ENCODE measurements at places on chromosomes 7 and 10.

- no peak for DNase-seq
Measured at GRCh38 chr7:15245831-15246230, 316.0 kb downstream of the AGMO start.

DNA sequence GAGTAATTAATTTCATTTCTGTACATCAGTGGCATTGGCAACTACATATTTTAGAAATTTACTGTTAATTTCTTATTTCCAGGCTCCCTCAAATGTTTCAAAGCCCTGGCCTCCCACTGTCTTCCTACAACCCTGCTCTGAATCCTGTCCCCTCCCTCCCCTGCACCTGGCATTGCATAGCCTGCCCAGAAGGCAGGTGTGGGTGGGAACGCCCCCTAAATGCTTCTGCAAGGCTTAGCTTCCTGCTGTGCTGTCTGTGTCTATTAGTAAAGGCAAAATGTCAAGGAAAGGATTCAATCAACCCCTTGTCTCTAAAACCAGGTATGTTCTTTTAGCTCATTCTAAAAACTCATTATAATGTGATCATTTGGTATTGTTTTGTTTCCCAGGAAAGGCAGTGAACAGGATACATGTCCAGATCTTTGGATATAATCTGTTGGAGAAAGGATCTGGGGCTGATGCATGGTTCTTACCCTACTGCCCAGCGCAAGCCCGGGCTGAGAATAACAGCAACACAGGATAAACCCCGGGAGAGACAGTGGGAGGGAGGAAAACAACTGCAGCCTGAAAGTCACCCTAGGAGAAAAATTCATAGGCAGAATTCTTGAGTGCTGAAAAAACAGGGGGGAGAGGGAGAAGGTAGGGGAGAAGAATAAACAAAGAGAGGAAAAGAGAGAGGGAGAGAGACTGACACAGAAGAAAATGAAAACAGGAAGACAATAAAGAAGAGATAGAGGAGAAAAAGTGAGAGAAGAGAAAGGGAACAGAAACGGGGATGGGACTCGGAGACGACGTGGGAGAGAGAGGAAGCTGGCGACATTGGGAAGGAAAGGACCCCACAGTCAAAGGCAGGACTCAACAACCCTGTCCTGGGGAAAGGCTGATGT lies 589 bp downstream of the ZNF488 start:
- DNase-seq = no peak

DNA sequence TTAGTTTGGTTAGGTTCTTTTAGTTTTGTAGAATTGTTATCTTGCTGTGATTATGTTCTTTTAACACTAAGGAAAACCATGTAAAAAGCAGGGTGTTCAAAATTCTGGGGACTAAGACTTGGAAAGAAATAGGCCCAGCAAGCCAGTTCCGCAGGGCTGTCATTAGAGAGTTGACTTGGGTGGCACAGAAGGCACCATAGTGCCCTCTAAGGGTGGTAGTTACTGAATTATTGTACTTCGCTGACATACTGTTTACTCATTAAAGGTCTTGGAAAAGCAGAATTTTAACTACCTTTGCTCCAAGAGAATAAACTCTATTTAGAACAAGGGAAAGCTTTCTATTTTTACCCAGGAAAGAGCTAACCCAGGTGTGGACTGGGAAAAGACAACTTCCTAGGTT lies 86.5 kb downstream of the OTUD1 start:
- no peak for DNase-seq

DNA sequence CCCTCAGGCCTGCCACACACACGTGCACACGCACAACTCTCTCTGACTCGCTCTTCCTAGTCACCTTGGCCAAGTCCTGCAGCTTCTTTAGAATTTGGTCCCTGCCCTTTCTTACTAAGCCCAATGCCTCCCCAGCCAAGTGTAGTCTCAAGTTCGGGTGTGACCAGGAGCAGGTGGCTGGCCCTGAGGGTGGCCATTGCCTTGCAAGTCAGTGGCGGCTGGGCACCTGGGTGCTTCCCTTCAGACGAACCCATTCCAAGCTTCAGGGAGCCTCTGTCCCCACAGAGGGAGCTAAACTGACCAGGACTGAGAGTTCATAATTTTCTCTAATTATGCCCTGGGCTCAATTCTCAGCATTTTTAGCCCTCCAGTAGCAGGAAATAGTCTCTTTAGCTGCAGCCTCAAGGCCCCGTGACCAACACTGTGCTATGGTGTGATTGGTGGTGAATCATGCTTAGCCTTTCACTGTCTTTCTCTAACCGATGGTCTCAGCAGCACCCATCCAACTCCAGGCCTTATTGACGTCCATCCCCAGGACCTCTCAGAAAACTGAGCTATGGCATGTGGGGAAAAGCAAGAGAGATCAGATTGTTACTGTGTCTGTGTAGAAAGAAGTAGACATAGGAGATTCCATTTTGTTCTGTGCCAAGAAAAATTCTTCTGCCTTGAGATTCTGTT lies 34.7 kb upstream of the FXYD4 start:
- DNase-seq = no peak

DNA sequence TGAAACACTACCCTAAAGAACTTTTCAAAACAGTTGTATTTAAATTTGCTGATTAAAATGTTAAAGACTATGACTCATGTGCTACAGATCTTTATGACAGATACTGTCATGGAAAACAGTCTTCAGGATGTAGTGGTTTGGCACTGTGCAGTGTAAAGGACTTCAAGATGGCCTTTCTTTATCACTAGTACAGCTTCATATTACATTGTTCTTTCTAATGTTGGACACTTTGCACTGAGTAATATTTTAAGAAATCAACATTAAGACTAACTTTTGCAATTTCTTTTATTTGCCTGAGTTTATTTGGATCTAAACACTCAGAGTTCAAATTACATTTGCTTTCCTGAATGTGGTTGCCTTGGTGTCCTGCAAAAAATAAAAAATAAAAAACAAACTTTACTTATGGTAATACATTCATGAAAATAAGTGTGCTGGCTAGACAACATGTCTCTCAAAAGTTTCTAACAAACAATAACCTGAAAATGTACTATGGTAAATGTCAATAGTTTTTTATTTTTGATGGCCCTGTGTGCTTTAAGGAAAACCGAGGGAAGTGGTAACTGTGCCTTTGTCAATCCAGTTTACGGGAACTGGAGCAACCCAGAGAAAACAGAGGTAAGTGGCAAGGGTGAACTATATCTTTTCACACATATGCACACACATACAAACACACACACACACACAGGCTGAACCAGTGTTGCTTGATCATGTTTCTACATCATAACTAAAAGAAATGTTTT lies 85.9 kb upstream of the PLXDC2 start:
- no peak for DNase-seq

- no peak for DNase-seq
Measured at GRCh38 chr7:154568346-154568745, 434.6 kb downstream of the PAXIP1 start.

DNA sequence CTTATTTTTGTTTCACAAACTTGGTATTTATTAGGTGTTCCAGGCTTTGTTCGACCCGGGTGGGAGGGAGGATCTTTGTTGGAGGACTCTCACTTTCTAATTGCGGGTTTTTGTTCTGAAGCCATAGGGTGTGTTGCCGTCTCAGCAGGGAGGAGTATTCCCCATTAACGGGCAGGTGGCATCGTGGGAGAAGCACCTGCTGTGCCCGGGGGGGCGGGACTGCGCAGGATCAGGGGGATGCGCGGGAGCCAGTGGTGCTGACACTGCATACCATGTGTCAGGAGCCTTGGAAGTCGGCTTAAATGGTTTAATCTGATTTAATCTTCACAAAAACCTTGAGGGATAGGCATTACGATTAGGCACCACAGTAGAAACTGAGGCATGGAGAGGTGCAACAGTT lies 113.0 kb downstream of the MGMT start:
- DNase-seq = no peak

- DNase-seq = no peak
Measured at GRCh38 chr10:79383974-79384606, 36.8 kb downstream of the PPIF start.

DNA sequence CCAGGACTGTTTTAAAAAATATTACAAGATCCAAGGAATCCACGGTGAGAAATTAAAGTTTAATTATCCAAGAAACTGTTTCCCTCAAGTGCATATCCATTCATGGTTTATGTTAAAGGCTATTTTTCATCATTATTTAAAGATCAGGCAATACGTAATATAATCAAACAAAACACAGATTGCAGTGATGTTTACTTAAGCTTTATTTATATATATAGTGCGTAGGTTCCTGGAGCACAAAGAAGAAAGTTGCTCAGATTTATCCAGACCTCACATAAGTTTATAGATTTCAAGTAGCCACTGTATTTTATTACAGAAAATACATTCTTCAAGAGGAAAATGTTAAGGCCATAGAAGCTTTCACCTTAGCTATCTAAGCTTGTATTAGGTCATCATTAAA lies 210.0 kb upstream of the KLF14 start:
- no peak for DNase-seq

GRCh38 chr7:158996214-158997109 lies 140.1 kb downstream of the DYNC2I1 start:
- no peak for DNase-seq

DNA sequence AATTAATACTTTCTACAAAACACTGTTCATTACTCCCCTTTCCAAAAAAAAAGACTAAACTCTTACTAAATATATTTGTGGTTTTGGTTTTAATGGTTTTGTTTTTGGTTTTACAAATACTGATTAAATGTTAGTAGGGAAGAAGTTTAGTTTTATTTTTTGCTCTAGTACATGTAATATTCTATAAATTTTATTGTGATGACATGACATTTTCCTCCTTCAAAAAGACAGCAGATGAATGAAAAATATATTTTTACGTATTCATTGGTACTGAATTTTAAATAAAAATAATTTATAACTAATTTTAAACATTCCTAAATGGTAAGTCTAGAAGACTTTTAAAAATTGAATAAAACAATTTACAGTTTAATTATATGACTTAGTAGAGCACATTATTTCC lies 512.9 kb downstream of the GFRA1 start:
- DNase-seq = no peak

DNA sequence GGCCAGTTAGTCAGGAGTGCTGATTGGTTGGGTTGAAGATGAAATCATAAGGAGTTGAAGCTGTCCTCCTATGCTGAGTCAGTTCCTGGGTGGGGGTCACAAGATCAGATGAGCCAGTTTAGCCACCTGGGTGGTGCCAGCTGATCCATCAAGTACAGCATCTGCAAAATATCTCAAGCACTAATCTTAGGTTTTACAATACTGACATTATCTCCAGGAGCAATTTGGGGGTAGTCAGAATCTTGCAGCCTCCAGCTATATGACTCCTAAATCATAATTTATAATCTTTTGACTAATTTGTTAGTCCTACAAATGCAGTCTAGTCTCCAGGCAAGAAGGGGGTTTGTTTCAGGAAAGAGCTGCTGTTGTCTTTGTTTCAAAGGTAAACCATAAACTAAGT lies 184.1 kb upstream of the STK17A start:
- no peak for DNase-seq

GRCh38 chr10:19546224-19546623 lies 270.0 kb upstream of the PLXDC2 start:
- no peak for DNase-seq

GRCh38 chr10:59682986-59683937 lies 26.4 kb downstream of the SLC16A9 start:
- no peak for DNase-seq

DNA sequence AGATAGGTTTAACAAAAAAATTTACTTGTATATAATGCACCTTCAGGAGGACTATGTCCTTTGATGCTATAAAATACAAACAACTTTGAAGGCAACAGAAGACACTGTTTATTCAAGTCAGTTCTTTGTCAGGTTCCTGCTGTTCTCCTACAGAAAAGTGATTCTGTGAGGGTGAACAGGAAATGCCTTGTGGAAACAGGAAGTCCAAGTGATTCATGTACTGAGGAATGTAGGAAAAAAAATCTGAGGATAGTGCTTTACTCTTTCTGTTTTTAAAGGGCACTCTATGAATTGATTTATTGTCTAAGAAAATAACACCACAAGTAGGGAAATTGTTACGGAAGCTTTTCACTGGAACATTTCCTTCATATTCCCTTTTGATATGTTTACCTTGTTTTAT lies 171.9 kb downstream of the HDAC9 start:
- DNase-seq = no peak

GRCh38 chr10:50830066-50830465 lies 55.4 kb downstream of the A1CF start:
- no peak for DNase-seq

GRCh38 chr7:87152897-87153641 lies 816 bp downstream of the DMTF1 start:
- peak; percentile 27 for DNase-seq

- DNase-seq = no peak
Measured at GRCh38 chr7:130275826-130276297, 9.2 kb downstream of the CPA2 start.

- DNase-seq = no peak
Measured at GRCh38 chr10:30834651-30835050, 197.0 kb downstream of the ZNF438 start.

DNA sequence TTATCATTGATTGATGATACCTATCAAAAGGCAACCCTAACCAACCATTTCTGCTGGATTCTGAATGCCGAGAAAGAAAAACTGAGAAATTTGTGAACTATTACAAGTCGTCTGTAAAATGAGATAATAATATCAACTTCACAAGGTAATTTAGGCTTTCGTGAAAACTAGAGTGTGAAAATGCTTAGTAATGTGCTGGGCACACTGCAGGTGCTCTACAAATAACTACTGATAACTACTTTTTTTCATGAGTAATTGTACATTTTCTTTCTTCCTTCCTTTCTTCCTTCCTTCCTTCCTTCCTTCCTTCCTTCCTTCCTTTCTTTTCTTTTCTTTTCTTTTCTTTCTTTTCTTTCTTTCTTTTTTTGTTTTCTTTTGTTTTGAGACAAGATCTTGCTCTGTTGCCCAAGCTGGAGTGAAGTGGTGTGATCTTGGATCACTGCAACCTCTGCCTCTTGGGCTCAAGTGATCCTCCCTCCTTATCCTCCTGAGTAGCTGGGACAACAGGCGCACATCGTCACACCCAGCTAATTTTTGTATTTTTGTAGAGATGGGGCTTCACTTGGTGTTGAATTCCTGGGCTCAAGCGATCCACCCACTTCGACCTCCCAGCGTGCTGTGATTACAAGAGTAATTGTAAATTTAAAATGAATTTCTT lies 42.9 kb downstream of the BMPR1A start:
- no peak for DNase-seq

- no peak for DNase-seq
Measured at GRCh38 chr10:71754562-71754961, 18.8 kb downstream of the VSIR start.

GRCh38 chr10:126504063-126504760 lies 115.9 kb upstream of the ADAM12 start:
- DNase-seq = peak; percentile 1

- DNase-seq = no peak
Measured at GRCh38 chr7:29567174-29567573, 3.5 kb downstream of the PRR15 start.

Data from activated T-cell treated with anti-CD3 and anti-CD28 coated beads for 48 hours (primary cell).